Right renal cortex interstitium (tissue), 3 donors: ENCODE measurements at places on chromosomes 13 and 19.
A peak's percentile ranks its signal among the peaks of the same experiment; 100 is the strongest.

- DNase-seq = no peak
Measured at GRCh38 chr19:1608359-1609102, 3.3 kb upstream of the UQCR11 start.

- no peak for DNase-seq
Measured at GRCh38 chr13:77416666-77417212, 89.8 kb upstream of the MYCBP2 start.

DNA sequence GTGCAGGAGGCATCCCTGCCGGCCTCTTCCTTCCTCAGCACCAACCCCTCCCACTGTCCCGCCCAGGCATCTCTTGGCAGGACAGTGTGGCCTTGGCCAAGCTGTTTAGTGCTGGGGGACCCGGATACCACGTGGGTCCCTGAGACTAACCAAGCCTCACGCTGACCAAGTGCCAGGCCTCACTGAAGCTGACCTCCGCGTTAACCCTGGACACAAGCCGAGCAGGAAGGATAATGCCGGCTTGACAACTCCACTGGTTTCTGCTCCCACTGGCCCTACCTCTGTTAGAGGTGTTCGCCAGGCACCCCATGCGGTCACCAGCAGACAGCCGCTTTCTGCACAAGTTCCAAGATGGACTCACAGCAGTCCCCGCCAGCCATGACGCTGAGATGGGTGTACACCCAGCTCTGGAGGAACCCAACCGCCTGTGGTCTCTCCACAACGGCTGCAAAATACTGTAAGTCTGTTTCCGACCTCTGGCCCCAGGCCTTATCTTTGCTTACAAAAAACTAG, 12.4 kb downstream of the GRTP1 start:
- DNase-seq = no peak

DNA sequence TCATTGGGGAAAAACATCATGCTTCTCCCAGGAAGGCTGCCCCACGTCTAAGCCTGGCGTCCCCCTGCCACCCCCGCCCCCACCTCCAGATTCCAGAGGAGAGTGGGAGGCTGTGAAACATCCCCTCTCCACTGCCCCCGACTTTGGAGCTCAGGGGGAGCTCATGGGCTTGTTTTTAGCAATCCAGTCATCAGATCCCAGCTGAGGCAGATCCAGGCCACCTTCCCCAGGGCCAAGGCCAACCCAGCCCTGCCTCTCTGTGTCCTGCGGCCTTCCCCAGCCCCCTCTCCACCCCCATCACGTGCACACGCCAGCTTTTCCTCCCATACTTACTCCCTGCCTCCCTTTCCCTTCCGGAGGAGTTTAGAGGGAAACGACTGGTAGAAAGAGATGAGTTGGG, 38.8 kb downstream of the SHISA2 start:
- no peak for DNase-seq

GRCh38 chr19:2616741-2617392, 85.6 kb downstream of the GNG7 start:
- DNase-seq = no peak

DNA sequence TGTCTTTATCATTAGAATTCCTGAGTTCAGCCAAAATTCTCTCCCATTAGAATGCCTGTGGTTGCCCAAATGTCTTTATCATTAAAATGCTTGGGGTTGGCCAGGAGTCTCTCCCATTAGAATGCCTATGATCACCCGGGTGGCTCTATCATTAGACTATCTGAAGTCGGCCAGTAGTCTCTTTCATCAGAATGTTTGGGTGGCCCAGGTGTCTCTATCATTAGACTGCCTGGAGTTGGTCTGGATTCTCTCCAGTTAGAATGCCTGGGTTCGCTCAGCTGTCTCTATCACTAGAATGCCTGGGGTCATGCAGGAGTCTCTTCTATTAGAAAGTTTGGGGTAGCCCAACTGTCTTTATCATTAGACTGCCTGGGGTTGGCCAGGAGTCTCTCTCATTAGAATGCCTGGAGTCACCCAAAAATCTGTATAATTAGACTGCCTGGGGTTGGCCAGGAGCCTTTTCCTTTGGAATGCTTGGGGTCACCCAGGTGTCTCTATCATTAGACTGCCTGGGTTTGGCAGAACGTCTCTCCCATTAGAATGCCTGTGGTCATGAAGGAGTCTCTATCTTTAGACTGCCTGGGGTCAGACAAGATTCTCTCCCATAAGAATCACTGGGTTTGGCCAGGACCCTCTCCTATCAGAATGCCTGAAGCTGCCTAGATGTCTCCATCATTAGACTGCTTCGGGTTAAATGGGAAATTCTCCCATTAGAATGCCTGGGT, 1478.3 kb downstream of the UQCRFS1 start:
- no peak for DNase-seq

- no peak for DNase-seq
Measured at GRCh38 chr19:14933506-14933905, 7.8 kb upstream of the OR7C2 start.

GRCh38 chr19:45175515-45176345, 2.3 kb downstream of the TRAPPC6A start:
- DNase-seq = no peak

DNA sequence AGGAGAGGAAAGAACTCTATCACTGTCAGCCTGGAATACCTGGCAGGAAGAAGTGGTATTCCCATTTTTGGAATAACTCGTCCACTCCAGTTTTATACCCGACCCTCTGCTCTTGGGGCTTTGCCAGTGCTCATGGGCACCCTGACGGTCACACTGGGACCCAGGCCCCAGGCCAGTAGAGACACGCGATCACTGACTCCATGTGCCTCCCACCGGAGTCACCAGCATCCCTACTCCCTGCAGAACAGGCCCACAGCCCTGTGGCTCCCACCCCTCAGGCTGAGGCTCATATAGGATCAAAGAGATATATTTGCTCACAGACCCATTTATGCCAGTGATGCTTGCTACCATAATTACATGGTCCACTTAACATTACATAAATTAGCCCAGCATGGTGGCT, 3.5 kb downstream of the GRTP1 start:
- no peak for DNase-seq

- no peak for DNase-seq
Measured at GRCh38 chr19:45146741-45147205, 14.0 kb downstream of the NKPD1 start.

GRCh38 chr13:37168926-37169325, 63.5 kb upstream of the CSNK1A1L start:
- no peak for DNase-seq

DNA sequence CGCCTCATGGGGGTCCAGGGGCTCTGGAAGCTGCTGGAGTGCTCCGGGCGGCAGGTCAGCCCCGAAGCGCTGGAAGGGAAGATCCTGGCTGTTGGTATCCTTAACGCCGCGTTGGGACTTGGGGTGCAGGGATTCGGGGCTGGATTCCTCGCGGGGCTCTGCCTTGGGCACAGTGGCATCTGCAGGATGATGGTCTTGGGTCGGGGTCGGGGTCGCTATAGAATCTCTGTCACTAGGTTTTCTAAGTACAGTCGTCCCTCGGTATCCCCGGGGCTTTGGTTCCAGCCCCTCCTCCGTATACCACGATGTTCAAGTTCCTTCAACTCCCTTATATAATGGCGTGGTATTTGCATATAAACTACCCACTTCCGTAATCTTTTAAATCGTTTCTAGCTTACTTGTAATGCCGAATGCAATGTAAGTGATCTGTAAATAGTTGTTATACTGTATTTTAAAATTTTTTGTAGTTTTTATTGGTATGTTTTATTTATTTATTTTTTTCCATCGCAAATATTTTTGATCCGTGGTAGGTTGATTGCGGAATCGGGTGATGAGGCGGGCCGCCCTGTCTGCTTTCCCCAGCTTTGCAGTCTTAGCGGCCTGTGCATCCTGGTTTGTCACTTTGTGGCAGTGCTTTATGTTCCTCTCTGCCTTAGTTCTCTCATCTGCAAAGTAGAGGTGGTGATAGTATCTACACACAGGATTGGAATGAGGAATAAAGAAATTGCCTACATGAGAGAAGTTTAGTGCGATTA, 606 bp downstream of the ERCC5 start:
- peak; percentile 26 for DNase-seq

GRCh38 chr13:43374621-43375020, 351.2 kb downstream of the DNAJC15 start:
- DNase-seq = no peak

DNA sequence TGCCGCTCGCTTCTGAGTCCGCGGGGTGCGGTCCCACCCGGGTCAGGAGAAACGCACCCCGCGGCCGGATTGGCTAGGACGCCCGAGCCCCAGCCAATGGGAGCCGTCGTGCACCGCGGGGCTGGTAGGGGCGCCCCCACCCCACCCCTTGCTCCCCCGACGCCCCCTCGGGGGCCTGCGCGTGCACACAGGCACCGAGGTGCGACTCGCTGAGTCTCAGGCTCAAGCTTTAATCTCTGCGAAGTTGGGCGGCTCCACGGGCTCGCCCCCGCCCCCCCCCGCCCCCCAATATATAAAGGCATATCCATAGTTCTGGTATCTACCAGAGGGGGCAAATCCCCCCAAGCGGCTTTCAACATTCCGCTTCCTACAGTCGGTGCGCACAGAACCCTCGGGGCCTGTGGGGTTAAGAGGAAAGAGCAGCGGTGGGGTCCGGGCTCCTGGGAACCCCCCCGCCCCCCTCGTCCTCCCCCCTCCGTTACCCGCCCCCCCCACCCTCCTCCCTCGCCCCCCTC, at the start of gene COX6B2:
COX6B2 (minus strand) TSS at position 22 of the 515 bp plus-strand sequence. CDS start 198 bp downstream, outside the sequence.
- no peak for DNase-seq

DNA sequence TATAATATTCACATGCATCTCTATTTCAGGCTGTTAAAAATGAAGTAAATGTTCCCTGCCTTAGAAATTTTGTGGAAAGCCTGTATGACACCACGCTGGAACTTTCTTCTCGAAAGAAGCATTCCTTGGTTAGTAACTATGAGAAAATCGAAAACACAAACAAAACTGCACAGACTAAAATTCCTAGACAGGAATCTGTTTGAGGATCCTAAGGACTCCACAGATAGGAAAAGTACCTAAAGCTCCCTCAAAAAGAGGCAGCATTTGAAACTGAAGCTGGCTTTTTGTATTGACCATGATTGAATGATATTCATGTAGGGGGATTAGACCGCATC, 103.4 kb downstream of the FRY start:
- no peak for DNase-seq

DNA sequence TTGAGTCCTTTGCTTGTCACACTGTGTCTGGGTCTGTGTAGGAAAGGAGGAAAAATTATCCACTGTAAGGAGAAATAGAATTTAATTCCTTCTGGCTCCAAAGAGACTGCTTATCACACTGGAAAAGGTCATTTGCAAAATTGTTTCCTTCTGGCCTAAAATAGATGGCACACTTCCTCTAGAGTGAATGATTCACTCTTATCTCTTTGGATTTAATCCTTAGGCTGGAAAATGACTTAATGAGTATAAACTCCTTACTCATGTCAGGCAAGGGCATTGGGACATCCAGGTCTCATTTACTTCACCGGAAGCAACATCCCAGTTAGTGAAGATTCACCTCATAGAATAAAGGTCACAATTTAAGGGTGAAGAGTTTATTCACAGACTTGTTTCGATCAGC, 293.6 kb downstream of the OXGR1 start:
- no peak for DNase-seq

DNA sequence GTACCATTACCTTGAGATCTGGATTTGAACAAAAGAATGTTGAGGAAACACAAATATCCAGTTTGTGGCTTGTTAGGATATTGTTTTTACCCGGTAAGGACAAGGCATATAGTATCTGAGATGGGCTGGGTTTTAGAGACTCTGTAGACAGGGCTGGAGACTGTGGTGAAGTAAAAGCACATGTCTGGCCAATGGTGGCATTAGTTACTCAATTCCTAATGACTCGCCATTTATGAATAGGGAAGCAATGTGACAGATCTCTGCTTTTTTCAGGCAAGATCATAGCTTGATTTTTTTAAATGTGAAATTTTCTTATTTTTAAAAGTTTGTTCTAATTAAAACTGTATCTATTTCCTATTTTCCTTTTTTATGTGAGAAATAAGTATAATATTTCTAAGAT, 371.1 kb upstream of the SPRY2 start:
- DNase-seq = no peak

DNA sequence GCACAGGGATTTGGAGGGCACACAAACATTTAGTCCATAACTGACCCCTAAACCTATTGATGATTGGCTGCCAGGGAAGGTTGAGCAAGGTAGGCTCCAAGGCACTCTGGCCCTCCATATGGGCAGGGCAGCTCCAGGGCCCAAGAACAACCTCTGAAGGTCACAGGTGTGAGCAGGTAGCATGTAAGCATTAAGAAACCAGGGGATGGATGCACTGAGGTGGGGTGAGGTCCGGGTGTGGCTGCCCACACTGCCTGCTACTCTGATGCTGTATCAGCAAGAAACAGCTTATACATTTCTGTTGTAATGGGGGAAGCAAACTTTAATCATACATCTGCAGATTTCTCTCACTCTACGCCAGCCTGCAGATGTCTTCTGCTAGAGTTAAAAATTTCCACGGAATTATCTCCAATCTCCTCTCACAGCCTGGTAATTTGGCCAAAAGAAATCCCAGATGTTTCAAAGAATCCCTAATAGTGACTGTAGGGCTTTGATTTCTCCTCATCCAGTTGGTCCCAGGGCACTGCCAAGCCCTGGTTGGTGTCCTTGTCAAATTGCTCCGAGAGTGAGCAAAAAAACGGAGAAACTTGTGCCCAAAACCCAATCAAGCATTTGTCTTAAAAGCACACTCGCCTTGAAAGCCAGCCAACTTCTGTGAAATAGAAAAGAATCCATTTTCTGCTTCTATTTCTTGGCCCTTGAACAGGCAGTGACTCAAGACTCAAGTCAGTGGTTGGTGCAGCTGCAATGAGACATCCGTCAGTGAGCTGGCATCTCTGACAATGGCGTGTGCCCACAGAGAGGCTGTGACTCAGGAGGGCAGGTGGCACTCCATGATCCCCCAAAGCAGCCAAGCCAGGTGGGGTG, 72.5 kb upstream of the MRI1 start:
- DNase-seq = no peak

GRCh38 chr13:105410602-105411001, 1124.9 kb downstream of the EFNB2 start:
- no peak for DNase-seq

DNA sequence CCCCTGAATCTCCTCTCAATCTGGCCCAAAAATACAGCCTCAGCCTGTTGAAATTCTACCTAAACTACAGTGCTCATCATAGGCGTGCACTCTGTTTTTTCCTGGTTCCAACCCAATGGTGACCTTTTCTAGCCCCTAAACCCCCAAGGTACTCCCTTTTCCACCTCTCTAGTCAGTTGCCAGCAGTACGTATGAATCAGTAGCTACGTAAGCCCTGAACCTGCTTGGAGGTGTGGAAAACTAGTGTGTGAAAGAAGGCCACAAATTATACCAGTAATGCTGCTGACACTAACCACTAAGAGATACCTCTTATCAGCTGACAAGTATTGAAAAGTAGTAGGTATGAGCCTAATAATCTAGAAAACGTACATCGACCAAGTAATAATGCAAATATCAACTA, 60.9 kb downstream of the FOXO1 start:
- no peak for DNase-seq

DNA sequence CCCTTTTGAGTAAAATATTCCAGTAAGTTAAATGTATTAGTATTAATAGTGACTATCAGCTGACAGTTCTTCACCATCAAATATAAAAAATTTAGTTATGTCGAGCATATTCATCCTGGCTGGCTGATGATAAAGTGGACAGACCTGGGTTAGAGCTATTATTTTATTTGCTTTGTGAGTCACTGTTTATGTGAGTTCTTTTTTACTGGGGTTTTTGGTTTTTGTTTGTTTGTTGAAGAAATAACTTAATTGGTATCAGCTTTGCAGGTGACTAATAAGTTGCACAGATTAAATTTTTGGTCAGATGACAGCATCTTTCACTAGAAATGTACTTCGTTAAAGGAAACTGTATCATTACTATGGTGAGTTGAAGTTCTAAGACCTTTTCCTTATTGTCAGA, 224.7 kb downstream of the GGACT start:
- DNase-seq = no peak
